ENCODE measurements at places on chromosomes 16 and 17.

DNA sequence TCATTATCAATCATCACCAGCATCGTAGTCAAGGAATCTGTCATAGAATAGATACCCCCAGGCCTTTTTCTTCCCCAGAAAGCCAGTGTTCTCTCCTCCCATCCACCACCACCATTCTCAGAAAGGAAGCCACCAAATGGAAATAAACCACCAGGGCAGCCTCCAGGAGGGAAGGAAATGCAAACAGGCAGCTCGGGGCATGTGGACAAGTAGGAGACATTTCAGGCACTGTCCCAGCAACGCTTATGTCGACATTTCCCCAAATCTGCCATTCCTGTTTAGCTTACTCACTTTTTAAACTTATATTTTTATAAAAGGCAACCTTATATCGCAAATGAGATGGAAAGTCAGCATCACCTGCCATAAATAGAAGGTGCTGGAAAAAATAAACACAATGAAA lies 15.8 kb downstream of the EMP2 start:
- no peak for DNase-seq

GRCh38 chr17:1972487-1973160 lies 52.5 kb downstream of the RTN4RL1 start:
- DNase-seq = no peak

DNA sequence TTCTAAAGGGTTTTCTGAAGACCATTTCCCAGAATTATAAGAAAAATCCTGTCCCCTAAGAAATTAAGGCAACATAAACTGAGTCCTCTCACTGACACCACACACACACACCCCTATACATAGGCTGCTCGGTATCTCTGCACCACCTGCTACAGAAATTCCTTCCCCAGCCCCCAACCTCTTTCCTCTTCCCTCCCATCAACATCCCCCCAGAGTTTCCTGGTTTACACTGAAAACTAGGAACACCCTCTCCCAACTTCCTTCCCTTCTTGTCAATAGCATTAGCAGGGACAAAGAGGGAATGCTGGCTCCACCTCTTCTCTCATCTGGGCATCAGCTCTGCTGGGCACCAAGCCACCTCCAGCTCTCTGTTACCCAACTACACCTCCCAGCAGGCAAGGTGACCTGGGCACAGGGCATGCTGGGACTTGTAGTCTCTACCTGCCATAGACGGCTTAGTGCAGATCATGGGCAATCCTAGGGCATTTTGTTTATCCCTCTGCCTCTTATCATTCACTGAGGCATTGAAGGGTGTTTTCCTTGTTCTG lies 15.7 kb downstream of the CAVIN1 start:
- peak; percentile 54 for DNase-seq

GRCh38 chr17:39114723-39115122 lies 36.7 kb downstream of the PLXDC1 start:
- peak; percentile 34 for DNase-seq

- DNase-seq = no peak
Observed at GRCh38 chr17:59652119-59652518, 32.4 kb downstream of the CLTC start.

DNA sequence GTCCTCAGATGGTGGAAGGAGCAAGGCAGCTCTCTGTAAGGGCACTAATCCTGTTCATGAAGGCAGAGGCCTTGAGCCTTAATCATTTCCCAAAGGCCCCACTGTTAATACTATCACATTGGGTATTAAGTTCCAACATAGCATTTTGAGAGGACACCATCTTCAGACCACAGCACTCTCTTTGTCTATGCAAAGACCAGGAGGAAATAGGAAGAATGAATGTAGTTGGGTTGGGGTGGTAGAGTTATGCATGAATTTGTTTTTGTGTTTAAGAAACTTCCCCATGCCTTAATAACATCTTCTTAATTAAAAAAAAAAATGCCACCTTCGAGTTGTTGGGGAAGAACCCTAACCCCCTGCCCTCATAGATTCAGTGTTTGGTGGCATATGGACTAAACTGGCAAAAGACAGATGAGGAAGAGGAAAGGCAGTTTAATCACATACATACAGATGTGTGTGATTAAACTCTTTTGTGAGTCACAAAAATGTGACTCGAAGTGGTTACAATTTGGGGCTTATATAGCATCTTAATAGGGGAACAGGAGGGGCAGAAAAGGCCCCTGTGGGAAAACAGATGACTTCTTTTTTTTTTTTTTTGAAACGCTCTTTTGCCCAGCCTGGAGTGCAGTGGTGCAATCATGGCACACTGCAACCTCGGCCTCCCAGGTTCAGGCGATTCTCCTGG lies 35.0 kb upstream of the SLC5A10 start:
- DNase-seq = no peak

GRCh38 chr17:45022288-45022648 lies 29.2 kb downstream of the DCAKD start:
- no peak for DNase-seq

GRCh38 chr16:55147396-55147795 lies 176.6 kb upstream of the IRX6 start:
- no peak for DNase-seq

- no peak for DNase-seq
Observed at GRCh38 chr16:13483121-13483520, 436.8 kb upstream of the ERCC4 start.

DNA sequence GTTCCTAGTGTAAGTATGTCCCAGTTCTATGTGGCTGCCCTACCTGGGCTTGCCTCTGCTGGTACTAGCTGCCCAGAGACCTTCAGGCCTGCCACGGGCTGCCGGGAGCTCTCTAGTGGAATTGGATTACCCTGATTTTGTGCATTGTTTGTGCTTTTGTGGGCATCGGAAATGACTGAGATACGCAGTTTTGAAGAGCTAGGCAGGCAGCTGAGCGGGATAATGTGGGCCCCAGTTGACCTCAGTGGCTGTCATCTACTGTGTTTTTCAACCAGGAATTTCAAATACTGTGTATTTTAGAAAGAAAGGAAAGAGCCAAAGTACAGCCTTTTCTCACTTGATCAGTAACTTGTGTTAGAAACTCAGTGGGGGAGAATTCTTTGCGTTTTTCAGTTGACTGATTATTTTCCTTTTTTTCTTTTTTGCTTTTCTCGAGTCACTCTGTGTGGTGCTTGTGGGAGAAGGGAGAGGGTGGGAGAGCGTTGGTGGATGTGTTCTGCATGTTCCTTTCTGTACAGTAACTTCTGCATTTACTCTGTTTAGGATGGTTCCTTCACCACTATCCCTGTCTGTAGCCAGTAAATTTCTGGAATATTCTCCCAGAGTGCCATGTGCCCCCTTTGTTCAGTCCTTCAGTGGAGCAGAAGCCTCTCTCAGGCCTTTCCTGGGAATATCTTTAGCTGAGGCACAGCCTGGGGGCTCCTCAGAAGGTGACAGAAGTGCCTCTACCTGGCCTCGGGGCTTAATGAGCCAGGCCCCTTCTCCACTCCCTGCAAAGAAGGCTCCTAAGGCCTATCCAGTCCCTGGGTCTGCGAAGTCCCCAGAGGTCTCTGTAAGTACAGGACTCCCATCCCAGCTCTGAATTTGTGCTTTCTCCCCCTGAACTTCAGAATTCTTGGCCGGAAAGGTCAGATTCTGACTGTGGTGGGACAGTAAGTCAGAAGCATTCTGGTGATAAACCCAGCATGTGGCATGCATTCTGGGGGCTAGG lies 15.0 kb upstream of the SLC12A3 start:
- DNase-seq = no peak

DNA sequence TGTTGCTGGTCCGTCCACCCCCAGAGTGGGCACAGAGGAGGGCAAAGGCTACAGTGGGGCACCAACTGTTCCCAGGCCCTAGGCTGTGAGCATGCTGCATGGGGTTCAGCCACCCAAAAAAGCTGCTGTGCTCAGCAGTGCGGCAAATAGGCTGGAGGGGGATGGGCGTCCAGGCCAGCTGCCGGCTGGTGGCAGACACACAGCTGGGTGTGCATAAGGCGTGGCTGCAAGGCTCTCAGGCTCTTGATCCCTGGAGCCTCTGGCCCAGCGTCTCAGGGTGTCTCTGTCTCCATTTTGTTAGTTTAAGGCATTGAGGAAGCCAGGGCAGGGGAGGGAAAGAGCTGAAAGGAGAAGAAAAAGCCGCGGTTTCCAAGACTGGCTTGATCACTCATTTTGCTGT lies 8.8 kb downstream of the RPL19 start:
- no peak for DNase-seq

GRCh38 chr16:72434159-72434558 lies 262.2 kb upstream of the PMFBP1 start:
- no peak for DNase-seq

DNA sequence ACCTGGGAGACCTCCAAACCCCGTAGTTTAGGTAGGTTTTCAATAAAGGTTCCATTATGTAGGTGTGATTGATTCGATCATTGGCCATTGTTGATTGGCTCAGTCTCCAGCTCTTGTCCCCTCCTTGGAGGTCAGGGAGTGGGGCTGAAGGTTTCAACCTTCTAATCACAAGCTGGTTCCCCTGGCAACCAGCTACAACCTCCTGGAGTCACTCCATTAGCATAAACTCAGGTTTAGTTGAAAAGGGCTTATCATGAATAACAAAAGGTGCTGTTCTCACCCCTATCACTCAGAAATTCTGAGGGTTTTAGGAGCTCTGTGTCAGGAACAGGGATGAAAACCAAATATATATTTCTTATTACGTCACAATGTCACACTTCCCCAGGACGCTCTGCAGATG lies 28.5 kb downstream of the TMEM132E start:
- no peak for DNase-seq

GRCh38 chr17:49496183-49496866 lies 1.2 kb downstream of the NGFR start:
- DNase-seq = peak; percentile 89

- DNase-seq = no peak
Observed at GRCh38 chr17:82399041-82399441, 19.1 kb upstream of the HEXD start.

GRCh38 chr17:82718986-82719685 lies 2.6 kb downstream of the FN3KRP start:
- no peak for DNase-seq

- DNase-seq = no peak
Observed at GRCh38 chr17:79861413-79862216, 22.4 kb upstream of the CBX4 start.

DNA sequence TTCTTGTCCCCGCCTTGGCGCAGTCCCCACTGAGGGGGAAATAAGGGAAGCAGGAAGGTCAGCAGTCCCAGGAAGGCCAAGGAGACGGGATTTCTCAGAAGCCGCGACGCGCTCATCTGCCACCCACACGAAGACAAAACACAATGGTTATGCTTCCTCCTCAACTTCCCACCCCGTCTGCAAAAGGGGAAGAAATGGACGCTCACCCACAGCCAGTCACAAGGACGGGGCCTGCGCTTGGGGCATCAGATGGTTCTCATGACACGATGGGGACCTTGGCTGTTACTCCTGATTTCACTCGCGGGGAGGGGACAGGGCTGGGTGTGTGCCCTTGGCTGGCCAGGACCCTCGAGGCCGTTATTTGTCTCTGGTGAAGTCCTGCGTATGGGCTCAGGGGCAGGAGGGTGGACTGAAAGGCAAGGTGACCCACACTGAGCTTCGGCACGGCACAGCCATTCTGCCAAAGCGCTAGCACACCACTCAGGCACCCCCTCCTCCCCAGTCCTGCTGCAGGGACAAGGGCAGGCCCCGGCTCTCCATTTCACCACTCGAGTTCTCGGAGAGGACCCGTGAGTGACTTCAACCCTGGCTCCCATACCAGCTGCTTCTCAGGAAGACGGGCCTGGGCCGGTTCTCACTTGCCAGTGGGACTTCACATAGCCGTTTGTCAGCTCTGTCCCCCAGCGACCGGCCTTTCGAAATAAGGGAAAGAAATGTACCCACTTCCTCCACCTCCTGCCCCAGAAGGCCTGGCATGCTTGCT lies 84.5 kb downstream of the ABR start:
- DNase-seq = no peak

- no peak for DNase-seq
Observed at GRCh38 chr17:40100419-40100668, at the start of gene NR1D1. Gene NR1D1, minus strand, starts transcription at chr17:40100589. Its CDS starts 495 bp downstream, at chr17:40100094.

GRCh38 chr16:61149709-61150108 lies 886.5 kb downstream of the CDH8 start:
- no peak for DNase-seq

DNA sequence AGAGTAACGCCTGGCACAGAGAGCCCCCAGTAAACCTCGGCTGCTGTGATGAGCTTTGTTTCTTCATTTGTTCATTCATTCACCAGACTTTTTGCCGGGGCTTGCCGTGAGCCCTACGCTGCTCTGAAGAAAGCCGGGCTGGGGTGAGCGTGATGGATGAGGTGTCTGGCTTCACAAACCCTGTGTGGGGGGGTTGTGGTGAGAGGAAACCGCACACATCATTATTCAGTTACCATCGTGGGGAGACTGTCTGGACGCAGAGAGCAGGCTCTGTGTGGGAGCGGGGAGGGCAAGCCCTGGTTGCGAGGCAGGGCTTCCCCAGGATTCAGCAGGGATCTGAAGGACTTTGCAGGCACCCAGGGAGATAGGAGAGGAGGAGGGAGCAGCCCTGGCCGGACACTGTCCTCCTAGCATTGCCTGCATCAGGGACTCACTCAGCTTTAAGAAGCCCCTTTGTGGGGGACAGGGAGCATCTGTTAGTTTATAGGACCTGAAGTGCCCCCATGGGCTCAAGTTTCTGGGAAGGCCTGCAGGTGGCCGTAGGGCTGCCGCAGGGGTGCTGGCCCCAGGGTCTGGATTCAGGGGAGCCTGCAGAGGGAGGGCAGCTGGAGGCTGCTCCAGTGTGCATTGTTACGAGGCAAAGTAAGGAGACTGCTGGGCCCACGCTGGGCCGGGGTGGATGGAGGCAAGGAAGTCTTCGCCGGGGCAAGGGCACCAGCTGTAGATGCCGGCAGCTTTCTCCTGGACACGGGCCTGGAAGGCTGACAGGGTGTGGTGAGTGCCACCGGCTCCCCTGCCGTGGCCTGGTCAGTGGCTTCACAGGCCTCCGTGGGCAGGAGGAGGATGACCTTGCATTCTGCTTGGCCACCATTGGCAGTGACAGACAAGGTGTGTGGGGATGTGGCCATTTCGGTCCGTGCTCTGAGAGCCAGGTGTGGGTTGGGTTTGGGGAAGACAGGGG lies 334.5 kb downstream of the SEC14L1 start:
- DNase-seq = no peak

DNA sequence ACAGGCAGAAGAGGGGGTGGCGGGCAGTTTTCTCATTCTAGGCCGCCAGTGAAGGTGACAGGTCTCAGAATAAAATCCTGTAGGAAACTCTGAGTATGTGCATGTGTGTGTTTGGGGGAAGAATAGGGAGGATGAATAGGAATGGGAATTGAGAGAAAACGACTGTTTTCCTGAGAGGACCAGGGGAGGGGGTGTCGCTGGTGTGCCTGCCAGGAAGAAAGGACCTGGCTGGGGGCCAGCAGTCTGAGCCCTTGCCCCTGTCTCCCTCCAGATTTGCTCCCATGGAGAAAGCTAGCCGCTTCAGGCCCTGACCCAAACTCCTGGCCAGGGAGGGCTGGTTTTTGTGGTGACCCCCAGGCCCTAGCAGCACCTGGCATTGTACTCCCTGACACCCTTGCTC lies 14.4 kb downstream of the C17orf50 start:
- no peak for DNase-seq

DNA sequence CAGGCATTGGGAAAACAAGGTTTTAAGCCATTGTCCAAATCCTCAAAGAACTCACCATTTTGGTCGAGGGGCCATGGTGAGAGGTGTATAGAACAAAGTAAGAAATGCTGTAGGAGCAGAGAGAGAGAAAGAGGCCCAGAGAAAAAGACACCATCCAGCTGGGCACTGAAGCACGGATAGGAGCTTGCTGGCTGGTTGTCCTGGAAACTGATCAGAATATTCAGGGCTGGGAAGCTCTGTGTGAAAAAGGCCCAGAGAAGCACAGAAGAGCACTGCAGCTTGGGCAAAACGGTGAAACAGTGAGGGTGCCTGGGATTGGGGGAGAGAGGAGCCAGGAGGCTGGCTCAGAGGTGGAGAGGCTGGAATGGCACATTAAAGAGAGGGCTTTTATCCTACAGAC lies 16.5 kb downstream of the HS3ST3B1 start:
- DNase-seq = no peak

GRCh38 chr16:68005786-68006286 lies 6.6 kb upstream of the DPEP2 start:
- peak; percentile 26 for DNase-seq

All from cardiac muscle cell (in vitro differentiated cells and primary cell).